M059J (cell line): ENCODE measurements at places on chromosomes 3 and 15. TPM values are rescaled to one million over a fixed set of nuclear protein-coding genes. Genes with fewer than 3 reads are reported as not detected.
A peak's percentile ranks its signal among the peaks of the same experiment; 100 is the strongest.

The ECE2 gene
- total RNA-seq, result not detected in 2 replicates

DNA sequence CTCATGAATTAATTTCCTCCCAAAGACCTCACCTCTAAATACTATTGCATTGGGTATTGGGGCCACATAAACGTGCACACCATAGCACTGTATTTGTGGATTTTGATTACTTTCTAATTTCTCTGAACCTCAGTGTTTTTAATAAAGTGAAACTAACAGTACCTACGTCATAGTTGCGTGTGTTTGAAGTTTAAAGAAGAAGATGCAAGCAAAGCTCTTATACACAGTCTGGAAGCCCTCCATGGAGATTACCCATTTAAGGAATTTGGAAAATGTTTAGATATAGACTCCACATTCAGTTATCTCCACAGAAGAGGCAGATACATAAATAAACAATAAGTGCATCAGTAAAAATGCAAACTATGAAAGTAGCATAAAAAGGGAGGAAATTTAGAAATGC lies 581.1 kb upstream of the GBE1 start:
- no peak for DNase-seq

- DNase-seq, result peak; percentile 70
Measured at GRCh38 chr15:75693501-75694240, 19.0 kb downstream of the CSPG4 start.

The GHSR gene
- not detected in 2 replicates for total RNA-seq

The LXN gene
- total RNA-seq, result 0.25 TPM in 1 of 2 replicates, not detected in the other

- no peak for DNase-seq
Measured at GRCh38 chr3:31772758-31773473, 208.1 kb downstream of the OSBPL10 start.

The ZNF609 gene
- 10.6 and 18.1 TPM in 2 replicates for total RNA-seq

DNA sequence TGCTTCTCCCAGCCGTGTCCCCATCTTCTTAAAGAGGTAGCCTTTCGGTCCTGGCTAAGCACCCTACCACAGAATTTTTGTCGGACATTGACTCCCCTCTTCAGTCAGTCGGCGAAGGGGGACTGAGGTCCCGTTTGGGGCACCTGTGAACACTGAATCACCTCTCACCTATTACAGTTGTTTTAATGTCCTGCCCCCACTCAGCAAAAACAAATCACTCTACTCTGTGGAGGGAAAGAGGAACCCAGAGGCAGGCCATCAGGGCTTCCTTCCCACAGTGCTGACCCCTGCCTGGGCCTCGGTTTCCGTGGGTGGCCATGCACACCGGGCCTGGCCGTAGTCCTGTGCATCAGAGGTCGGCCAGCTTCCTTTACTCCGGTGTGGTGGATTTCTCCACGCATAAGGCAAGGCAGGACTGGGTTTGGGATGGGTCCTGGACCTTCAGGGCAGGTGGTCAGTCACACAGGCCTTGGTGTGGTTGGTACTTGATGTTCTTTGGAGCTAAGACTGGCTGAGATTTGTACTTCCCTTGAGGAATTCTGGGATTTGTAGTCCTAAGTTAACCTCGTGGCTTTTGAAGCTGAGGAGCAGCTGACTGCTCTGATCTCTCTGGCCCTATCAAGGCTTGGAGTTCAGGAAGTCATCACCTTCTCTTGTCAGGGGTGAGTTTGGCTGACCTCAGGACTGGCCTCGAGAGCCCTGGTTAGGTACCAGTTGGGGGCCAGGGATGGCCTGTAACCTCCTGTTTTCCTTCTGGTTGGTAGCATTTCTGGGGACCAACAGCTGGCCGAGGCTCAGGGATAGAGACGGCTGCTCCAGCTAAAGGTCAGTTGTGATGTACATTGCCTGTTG lies 627 bp upstream of the FAM131A start:
- DNase-seq, result peak; percentile 55

GRCh38 chr3:194572143-194572789 lies 61.0 kb downstream of the TMEM44 start:
- peak; percentile 89 for DNase-seq

GRCh38 chr15:49895347-49896223 lies 223.4 kb downstream of the ATP8B4 start:
- no peak for DNase-seq

The EDEM1 gene
- 8.9 and 17.7 TPM in 2 replicates for total RNA-seq

DNA sequence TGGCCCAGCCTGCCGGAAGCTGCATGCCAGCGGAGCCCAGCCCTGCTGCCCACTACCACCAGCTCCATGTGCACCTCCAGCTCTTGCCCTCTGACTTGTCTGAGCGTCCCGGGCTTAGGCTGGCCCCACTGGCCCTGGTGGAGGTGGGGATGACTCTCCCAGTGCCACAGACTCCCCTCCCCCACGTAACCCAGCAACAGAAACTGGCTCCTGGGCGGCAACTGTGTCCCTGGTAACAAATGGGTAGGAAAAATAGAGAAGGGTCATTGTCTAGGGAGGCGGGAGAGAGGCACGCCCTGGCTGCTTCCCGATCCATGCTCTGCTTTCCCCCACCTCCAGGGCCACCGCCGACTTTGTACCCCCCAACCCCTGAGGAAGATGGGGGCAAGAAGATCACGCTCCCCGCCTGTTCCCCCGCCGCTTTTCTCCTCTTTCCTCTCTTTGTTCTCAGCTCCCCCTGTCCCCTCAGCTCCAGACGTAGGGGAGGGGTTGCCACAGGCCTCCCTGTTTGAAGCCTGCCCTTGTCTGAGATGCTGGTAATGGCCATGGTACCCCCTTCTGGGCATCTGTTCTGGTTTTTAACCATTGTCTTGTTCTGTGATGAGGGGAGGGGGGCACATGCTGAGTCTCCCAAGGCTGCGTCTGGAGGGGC lies 10.8 kb upstream of the SEMA3B start:
- no peak for DNase-seq

DNA sequence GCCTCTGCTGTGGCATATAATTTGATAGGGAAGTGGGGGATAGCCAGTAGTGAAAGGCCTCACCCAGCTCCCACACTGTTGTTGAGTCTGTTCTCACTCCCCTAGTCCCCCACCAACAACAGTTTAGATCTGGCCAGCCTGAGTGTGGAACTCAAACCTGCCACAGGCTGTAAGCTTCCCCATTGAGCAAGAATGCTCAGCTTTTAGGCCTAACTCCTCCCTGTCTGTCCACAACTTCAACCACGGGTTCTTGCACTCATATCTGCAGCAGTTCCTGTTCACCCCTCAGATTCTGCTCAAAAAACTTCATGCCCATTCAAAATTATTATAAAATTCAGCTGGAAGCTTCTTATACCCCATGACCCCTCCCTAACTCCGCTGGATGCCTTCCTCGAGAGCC lies 975.1 kb downstream of the NSUN3 start:
- DNase-seq, result no peak

The PLA1A gene
- not detected in 2 replicates for total RNA-seq

The LTK gene
- total RNA-seq, result not detected in 2 replicates
